ENCODE measurements at places on chromosomes 12 and 14. TPM values are rescaled to one million over a fixed set of nuclear protein-coding genes. Genes with fewer than 3 reads are reported as not detected.

LIN7A gene
- total RNA-seq: 0.61 TPM

LGR5 gene
- total RNA-seq: not detected

ZNF605 gene
- 16.3 TPM for total RNA-seq

CIPC gene
- 24.1 TPM for total RNA-seq

CCDC197 gene
- total RNA-seq: not detected

TPCN1 gene
- 177 TPM for total RNA-seq

C12orf50 gene
- total RNA-seq: 0.08 TPM

DNA sequence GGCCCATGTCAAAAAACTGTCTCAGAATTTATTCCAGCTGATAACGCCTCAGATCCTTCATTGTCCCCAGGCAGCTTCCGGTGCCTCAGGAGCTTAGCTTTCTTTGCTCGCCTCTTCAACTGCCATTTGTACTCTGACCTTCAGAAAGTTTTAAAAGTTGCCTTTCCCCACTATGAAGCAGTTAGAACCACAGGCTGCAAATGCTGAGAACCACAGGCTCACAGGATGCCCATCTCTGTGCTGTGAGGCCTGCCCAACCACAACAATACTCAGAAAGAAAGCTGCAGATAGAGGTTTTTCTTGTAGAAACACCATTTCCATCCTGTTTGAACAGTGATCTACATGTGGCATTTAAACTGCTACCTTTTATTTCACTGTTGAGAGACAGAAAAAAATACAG lies 131.1 kb downstream of the PRKCH start:
- DNase-seq: no peak

DNA sequence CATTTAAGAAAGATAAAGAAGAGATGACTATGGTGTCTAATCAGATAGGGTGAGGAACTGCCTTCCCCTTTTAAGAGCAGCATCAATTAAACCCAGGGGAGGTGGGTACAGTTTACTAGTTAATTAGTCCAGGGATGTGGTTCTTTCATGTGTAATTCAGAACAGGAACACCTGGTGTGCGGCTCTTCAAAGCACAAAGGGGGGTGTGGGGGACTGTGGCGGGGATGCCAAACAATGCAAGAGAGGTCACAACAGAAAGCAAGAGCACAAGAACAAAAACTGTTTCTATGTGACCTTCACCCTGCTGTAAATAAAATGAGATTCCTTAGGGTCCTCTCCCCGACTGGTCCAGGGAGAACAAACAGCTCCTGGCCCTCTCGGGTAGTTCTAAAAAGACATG lies 183.9 kb upstream of the SOX5 start:
- DNase-seq: no peak

DNA sequence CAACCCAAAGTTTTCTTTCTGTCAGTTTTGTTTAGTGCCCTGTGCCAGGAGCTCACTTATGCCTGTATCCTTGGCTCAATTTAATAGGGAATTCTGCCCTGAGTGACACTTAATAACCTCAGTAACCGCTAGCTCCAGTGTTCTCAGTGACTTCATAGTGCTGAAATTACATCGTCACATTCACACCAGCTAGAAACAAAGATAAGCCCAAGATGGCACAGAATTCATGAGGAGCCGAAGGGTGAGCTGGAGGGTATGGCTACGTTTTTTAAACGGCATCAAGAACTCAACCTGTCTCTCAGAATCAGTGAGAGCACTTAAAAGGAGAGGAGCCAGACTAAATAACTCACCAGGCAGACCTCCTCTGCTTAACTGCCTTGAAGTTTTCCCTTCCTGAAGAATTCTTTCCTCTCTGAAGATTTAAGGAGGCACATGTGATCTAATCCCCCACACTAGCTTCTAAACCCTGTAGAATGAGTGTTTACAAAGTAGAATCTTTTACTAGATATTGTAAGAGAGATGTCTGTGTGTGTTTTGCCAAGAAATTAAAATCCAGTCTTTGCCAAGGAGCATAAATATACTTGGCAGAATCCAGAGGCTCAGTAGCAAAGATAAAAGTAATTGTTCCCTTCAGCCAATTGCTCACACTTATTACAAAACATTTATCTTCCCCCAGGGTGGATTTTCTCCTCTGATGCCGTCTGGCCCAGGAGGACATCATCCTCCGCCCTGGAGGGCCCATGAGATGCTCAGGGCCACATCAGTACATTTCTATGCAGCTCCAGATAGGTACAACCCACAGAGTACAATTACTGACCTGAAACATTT lies 37.3 kb downstream of the PTGER2 start:
- DNase-seq: no peak

DNA sequence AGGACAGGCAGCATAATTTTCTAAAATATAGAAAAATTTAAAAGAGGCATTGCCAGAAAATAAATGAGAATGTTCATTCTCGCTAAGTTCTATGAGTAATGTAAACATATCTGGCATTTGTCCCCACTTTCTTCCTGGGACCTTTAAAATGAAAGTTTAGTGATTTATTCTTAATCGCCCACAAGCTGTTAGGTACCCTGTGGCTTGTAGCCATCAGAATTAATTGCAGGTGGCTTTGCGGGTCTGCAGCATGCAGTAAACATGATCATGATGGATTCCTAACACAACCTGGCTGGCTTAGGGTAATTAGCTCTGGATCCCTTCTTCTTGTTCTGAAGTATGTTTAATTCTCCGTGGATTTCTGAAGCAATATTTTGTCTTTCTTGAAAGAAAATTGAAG lies 103.5 kb upstream of the FRMD6 start:
- no peak for DNase-seq

DNA sequence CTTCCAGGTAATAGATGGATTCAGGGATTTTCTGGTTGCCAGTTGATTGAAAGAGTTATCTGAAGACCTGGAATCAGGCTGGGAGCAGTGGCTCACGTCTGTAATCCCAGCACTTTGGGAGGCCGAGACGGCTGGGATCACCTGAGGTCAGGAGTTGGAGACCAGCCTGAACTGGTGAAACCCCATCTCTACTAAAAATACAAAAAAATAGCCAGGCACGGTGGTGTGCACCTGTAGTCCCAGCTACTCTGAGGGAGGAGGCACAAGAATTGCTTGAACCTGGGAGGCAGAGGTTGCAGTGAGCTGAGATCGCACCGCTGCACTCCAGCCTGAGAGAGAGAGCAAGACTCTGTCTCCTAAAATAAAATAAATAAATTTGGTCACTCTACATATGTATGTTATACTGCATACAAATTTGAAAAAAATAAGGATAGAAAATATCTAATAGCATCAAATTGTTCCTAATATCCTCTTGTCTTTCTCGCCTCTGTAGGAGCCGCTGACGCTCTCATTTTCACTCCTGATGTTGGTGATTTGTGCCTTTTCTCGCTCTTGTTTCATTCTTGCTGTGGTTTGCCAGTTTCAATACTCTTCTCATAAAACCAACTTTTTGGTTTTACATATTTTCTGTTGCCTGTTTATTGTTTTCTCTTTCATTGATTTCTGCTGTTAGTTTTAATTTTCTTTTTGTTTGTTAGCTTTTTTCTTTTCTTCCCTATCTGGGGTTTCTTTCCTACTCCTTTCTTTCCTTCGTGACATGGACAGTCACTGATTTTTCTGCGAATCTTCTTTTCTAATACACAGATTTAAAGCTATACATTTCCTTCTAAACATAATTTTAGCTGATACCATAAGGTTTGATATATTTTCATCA lies 23.8 kb upstream of the PLD4 start:
- no peak for DNase-seq

- DNase-seq: no peak
Measured at GRCh38 chr14:38206689-38207376, 871 bp upstream of the SSTR1 start.

Measured in OCI-LY7 (cell line).